ENCODE measurements at places on chromosomes 11 and 22.
A peak's percentile ranks its signal among the peaks of the same experiment; 100 is the strongest.

DNA sequence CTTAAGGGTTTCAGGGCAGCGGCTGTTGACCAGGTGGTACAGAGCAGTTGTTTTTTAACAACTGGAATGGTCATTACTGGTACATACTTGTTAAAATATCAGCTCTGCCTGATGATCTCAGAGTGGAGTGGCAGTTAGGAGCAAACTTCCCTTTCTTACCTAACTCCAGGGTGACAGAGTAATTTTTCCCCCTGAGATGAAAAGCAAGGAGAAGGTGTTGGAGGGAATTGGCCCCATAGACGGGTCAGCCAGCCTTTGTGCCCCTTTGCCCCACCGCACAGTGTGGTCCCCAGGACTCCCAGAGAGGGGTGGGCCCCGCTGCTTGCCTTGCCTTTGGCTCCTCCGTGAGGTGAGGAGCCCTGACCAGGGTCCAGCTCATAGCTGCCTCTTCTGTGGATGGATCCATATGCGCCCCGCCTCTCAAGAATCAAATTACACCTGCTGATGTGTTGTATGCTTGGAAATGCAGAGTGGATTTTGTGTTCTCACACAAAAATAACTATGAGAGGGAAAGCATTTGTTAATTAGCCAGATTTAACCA is 27.0 kb upstream of the SORL1-AS1 start:
- DNase-seq: no peak

GRCh38 chr11:3685923-3686322 is 14.7 kb upstream of the CHRNA10 start:
- no peak for DNase-seq

GRCh38 chr11:102530558-102530957 is at the start of gene MMP7:
Gene MMP7, minus strand, starts transcription at chr11:102530747. Its CDS starts 47 bp downstream, at chr11:102530700.
- no peak for DNase-seq

DNA sequence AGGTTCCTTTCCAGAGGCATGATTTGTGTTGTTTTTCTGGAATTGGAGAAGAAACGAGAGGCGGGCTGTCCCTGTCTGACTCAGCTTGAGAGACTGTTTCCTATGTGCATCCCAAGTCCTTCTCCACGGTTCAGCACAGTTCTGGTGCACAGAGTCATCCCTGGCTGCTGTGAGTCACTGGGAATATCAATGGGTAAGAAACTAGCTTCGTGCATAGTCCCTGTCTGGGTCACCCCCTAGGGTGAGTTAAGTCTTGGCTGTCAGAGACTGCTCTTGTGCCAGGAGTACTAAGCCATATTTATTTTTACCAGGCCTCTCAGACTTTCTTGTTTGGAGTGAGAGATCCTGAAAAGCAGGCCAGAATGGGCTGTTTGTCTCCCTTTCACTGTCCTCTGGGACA is 2.4 kb upstream of the LRP4 start:
- DNase-seq: no peak

DNA sequence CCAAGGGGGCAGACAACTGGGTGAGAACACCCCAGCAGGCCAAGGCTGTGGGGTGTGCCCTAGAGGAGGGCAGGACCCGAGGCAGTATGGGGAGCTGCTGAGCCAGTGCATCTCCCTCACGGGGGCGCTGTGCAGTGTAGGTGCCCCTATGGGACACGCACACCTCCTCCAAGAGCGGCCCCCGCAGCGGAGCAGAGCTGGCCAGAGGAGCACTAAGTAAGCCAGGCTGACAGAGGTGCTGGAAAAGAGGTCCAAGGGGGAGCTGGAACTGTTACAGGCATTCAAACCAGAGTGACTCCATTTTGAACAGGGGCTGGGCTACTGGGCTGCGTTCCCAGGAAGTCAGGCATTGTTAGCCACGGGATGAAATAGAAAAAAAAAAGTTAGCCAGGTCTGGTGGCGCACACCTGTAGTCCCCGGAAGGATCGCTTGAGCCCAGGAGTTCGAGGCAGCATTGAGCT is 41.8 kb downstream of the TST start:
- peak; percentile 8 for DNase-seq

DNA sequence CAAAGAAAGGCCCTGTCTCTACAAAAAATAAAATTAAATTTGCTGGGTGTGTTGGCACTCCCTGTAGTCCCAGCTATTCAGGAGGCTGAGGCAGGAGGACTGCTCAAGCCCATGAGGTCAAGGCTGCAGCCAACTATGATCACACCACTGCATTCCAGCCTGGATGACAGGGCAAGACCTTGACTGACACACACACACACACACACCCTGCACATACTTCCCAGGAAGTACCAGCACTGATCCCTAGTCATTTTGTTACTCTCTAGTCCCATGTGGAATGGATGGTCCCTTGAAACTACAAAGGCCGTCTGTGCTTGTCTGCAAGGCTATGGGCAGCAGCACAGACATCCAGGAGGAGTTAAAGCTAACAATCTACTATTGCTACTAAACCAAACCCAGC is 59.7 kb upstream of the CYP2D6 start:
- no peak for DNase-seq

- no peak for DNase-seq
Observed at GRCh38 chr22:47698906-47699305, 936.5 kb downstream of the TBC1D22A start.

DNA sequence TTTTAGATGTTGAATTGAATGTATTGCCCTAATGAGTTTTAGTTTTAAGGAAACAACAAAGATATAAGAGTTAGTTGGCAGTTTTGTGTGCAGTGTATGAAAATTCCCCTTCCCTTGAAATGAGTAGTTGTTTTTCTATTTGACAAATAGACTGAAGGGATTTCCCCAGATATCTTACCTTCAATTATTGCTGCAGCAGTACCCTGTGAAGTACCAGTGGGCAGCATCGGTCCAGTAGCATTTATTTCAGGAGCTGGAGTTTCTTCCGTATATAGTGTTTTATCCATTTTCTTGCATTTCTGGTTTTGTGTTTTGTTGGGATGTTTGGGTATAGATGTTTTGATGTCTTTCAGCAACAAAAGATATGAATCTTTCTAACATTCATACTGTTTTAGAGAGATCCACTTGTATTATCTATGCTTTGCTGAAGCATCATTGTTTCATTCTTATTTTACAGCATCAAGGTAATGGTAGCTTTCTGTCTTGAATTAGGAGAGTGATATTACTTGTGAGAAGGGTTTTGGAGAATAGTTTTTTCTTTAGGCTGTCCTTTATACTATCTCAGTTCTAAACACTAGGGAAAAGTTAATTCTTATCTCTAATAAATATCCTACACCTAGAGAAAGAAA is 7.4 kb downstream of the KMT2A start:
- no peak for DNase-seq

- DNase-seq: no peak
Observed at GRCh38 chr22:19115628-19116027, 6.6 kb downstream of the DGCR2 start.

DNA sequence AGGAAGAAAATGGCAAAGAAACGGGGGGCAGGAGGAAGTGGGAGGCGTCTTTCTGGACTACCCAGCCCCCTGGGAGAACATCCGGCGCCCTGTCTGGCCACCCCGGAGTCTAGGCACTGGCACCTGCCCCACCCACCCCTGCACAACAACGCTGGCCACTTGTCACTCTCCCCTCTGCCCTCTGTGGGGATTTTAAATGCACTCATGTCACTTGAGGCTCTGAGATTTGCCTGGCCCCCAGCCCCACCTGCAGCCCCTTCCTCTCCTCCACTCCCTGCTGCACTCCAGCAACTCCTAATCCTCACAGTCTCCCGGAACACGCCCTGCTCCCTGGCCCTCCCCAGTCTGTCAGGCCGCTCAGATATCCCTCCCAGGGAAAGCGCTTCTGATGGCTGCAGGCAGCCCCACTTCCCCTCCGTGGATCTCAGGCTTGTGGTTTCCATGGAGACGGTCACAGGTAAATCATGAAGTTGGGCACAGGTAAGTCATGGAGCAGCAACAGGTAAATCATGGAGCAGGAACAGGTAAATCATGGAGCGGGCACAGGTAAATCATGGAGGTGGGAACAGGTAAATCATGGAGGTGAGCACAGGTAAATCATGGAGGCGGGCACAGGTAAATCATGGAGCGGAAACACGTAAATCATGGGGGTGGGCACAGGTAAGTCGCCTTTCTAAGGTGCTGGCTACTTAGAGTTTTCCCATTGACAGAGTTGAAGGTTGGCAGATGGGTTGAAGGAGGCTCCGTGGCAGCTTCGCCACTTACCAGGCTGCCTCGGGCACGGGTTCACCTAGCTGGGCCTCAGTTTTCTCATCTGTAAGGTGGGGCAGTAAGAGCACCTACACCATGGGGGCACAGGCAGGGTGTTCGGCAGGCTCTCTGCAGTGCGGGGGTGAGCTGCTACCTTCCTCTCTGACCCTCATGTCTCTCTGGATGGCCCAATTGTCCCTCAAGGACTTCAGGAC is 79.0 kb upstream of the SHISAL1 start:
- no peak for DNase-seq

GRCh38 chr11:64081745-64082442 is 46.2 kb downstream of the FLRT1 start:
- DNase-seq: no peak

DNA sequence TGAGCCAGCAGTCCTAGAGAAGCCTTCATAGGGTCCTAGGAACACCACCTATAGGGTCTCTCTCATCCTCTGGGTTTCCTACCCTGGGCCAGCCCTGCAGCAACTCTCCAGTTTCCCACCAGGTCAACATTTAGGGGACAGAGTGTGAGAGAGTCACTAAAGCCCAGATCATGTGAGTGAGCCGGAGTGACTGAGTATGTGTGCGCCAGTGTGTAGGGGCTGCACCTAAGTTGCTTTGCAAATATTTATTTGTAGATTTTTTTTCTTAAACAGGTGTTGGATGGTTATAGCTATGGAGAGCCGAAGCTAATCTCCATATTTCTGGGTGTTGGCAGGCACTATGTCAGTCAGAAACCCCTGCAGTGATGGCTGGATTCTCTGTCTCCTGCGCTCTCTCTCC is 232.5 kb upstream of the NCAM1 start:
- no peak for DNase-seq

- DNase-seq: no peak
Observed at GRCh38 chr11:76030968-76031590, 175.2 kb downstream of the WNT11 start.

DNA sequence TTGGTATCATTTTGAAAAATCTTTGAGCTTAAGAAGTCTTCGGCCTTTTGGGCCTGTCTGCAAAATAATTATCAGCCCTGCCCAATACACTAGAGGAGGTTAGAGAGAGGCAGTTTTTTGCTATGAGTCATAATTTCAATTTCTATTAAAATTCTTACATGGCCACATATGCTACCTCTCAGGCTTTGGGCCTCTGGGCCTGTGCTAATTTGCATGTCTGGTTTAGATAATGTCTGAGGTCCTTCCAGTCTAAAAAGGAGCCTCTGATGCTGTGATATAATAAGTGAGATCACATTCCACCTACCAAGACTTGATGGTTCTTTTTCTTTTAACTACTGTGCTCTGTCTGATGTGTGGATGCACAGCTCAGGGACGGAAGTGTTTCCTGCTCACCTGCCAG is 70.8 kb downstream of the KCNJ1 start:
- no peak for DNase-seq

DNA sequence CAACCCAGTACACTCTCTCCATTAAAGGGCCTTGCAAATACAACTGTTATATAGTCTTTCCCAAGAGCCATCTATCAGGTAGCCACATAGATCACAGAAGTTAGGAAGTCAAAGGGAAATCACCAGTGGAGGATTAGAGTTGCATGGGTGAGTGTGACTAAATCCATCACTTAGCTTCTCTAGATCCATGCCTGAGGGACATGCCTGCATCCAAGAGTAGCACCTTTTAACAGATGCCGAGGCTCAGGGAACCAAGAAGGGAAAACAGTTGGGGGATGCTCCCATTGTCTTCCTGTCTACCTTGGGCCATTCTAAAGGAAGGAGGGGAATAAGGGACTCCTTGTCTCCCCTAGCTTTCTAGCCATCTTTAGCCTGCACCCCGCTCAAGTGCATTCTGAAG is 77.9 kb downstream of the XRRA1 start:
- DNase-seq: no peak

DNA sequence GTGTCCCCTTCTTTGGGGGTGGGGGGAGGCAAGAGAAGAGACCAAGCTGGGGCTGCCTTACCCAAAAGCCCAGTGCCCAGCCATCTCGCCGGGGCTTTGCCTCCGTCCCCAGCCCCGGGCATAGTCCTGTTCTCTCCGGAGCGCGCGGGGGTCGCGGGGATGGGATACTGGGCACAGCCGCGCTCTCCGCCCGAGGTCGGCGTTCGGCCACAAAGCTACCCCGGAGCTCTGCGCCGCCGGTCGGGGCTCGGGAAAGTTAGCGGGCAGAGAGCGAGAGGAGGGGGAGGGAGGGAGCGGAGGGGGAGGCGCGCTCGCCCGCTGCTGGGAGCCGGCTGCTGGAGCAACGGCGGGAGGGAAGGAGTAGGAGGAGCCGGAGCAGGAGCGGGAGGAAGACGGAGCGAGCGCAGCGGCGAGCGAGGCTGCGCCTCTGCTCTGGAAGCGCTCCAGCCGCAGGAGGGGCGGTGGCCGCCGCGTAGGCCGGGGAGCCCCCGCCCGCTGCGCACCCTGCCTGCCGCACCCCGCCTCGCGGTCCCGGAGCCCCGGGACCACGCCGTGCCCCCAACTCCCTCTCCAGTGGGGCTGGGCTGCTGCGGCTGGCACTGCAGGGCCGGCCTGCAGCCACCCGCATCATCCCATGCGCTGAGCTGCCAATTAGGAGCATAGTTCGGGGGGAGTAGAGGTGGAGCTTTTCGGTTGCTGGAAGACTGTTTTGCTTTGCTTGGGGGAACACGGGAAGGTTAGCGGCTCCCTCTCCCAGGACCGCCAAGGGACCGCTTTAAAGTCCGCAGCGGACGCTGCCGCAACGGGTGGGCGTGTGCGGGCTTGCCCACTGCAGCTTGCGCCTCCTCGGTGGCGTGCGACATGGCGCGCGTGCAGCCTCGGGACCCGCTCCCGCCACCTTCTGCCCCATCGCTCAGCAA is at the start of gene SCN4B:
SCN4B (minus strand) TSS at position 272 of the 920 bp plus-strand sequence; CDS start at position 122, 150 bp downstream.
- peak; percentile 56 for DNase-seq

DNA sequence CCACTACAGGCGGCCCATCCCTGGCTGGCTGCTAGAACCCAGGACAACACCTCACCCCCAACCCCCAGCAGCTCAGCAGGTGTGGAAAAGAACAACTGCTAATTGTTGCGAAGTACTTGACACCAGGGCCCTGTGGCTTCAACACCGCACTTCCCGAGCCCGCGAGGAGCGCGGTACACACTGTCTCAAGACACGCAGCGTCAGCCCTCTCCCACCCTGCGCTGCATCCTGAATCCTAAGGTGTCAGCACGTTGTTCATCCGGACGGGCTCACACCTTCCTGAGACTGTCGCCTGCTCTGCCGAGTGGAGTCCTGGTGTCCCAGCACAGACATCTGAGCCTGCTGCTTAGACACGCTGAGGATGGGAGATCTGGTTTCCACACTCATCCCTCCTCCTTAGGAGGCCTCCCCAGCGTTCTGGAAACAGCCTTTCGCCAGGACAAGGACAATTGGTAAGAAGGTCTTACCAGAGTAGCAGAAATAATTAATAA is 1336.2 kb downstream of the BRD1 start:
- DNase-seq: no peak

GRCh38 chr11:64458997-64459396 is 100.0 kb downstream of the RPS6KA4 start:
- no peak for DNase-seq

DNA sequence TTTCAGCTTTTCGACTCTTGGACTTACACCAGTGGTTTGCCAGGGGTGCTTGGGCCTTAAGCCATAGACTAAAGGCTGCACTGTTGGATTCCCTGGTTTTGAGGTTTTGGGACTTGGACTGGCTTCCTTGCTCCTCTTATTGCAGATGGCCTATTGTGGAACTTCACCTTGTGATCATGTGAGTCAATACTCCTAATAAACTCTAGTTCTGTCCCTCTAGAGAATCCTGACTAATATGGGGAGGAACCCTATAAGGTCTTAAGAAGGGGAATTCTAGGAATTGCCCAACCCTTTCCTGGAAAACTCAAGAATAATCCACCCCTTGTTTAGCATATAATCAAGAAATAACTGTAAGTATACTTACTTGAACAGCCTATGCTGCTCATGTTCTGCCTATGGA is 491.8 kb downstream of the TMEM135 start:
- DNase-seq: no peak

Data from amygdala (tissue), 56 donors.